ENCODE measurements at places on chromosomes 2 and 18.

DNA sequence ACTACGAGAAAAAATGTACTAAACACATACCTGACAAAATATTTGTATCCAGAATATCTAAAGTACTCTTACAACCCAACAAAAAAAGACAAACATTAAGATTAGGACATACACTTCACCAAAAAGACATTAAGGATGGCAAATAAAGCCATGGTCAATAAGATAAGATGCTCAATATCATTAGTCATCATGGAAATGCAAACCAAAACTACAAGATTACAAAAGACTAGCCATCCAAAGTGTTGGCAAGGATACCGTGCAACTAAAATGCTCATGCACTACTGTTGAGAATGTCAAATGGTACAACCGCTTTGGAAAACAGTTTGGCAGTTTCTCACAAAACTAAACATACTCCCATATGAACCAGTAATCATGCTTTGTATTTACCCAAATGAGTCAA, 29.7 kb downstream of the MAP3K2 start:
- no peak for DNase-seq

- DNase-seq, result no peak
Observed at GRCh38 chr2:147660680-147661079, 184.1 kb upstream of the ACVR2A start.

DNA sequence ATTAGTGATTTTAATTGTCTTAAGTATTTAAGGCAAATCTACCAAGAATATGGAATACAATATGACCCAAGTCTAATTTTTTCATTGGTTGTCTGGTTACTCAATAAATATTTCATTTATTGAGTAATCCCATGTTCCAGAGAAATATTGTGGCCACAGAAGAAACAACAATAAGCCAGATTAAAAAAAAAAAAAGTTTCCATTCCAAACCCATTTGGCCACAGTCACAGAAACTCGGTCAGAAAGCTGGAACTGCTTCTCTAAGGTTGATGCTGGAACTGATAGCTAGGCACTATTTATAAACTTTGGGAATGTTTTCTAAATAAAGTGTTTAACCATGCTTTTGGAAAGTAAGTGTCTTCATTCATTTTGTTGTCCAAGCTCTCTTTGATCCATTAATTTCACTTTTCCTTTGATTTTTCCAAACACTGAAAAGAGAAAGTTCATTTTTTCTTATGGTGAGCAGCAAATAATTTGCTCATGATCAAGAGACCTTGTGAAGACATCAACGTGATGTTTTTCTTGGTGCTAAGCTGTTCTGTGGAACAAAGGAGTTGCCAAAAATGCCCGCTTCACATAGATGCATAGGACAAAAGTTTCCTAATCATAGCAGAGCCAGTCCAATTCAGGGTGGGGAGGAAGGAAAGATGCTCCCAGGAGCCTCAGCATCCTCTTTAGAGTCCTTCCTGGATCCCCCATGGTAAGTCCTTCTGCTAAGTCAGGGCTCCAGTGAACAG, 72.1 kb upstream of the CCBE1 start:
- no peak for DNase-seq

DNA sequence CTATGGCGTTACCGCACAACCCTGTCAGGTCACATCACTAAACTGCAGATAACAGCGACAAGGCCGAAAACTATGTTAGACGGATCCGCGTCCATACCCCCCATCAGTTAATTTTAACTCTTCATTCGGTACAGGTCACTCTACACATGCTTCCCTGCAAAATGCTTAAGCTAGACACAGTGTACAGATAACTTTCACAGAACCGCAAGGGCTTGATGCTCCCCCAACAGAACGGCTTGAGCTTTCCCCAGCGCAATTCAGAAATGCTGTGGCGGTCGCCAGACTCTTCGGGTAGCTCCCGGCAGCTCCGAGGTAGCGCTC, 283 bp upstream of the RBBP8 start:
- DNase-seq, result no peak

DNA sequence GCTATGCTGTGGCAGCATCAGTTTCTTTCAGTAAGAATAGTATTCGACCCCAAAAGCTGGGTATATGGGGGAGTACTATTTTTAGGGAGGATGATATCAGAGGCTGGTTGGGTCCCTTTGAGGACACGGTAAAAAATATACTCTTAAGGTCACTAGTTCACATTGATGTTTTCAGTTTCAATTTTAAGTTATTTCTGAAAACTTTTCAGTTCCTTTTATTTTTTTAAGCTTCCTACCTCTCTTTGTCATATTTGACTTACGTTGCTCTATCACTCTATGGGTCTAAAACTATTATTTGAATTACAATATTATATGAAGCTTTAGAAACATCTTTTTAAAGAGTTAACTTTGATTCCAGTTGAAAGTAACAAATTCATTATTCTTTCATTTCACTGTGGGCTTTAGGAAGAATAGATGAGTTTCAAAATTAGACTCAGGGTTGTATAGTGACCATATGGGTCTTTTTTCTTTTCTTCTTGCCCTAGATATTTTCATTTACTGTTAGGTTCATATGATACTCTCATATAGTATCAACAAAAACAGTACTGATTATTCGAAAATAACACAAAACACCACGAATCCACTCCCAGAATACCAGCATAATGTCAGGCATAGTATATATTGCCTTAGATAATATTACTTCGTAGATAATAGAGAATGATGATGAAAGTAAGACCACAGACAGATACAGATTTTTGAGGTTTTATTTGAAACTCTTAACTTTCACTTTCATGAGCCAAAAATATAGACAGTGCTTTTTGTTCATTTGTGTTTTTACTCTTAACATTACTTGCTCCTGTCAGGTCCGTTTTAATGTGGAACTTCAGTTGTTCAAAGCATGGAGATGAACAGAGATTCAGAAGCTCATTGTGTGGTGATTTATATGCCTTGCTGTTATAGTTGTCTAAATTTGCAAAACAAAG, 9.8 kb downstream of the RMDN2 start:
- no peak for DNase-seq

GRCh38 chr2:12155303-12156051, 409.0 kb downstream of the LPIN1 start:
- DNase-seq, result no peak

DNA sequence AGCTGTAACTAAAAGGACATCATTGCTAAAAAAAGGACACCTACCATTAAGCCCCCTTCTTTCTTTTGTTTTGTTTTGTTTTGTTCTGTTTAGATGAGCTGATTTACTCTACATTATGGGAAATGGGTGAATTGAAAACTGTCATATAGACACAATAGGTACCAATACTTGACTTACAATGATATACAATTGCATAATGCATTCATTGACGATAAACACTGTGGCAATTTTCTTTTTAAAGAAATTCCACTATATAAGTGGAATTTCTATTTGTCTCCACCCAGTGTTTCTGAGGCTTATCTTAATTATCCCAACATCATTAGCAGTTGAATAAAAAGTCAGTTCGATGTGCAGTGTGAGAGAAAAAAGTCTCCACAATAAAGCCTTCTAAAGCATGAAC, 282.1 kb downstream of the BCL2 start:
- DNase-seq, result no peak

DNA sequence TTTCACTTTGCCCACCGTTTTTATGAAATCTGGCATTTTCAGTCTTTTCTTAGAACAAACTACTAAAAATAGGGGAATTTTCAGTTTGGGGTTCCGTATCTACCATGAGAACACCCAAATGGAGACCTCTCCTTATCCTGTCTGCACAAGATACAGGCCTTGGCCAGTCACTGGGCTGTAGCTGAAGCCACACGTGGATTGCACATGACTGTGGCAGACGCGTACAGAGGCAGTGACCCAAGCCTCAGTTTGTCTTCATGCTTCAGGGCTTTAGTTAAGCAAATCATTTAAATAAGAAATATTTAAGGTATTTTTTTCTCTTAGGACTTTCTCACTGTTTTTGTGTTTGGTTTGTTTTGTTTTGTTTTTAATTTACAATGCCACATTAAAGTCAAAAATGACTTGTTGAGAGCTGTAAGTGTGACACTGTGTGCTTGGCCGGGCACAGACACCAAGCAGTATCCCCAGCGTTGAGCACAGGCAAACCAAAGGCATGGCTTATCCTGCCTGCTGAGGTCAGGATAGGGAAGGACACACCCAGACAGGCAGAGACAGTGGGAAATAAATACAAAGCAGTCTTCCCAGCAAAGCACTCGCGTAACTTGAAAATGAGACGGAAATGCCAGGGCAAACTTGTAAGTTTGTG, 53.3 kb downstream of the TRAPPC12 start:
- DNase-seq, result no peak

DNA sequence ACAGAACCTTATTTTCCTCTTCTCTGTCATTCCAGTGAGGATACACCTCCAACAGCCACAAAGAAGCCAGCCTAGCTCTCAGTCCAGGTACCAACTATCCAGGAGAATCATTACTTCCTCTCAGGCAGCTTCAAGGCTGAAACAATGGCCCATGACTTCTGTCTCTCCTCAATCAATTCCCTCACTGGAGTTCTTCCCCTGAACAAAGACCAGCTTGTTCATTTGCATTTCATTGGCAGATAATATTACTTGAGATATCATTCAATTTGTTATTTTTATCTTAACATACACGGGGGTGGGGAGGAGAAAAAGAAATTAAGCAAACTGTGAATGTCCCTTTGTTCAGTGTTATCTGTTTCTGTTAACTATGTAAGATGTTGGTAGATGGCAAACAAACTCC, 44.0 kb downstream of the CCDC141 start:
- no peak for DNase-seq

- DNase-seq, result no peak
Observed at GRCh38 chr2:39380525-39381150, 56.4 kb downstream of the MAP4K3 start.

DNA sequence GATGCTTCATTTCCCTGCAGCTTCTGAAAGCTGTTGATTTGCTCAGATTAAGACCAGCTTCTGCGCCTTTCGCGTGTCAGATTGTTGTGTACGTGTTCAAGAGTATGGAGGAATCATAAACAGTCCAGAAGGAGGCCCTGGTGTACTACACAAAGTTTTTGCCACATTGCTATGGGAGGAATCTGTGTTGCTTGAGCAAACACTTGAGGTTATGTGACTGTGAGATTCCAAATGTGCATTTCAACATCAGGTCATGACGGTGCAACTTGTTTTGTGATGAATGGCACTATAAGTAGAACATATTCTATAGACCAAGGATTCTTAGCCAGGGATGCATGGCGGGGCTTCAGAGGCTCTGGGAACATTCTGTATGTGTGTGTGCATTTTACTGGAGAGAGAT, 35.0 kb downstream of the SRSF7 start:
- DNase-seq, result no peak

DNA sequence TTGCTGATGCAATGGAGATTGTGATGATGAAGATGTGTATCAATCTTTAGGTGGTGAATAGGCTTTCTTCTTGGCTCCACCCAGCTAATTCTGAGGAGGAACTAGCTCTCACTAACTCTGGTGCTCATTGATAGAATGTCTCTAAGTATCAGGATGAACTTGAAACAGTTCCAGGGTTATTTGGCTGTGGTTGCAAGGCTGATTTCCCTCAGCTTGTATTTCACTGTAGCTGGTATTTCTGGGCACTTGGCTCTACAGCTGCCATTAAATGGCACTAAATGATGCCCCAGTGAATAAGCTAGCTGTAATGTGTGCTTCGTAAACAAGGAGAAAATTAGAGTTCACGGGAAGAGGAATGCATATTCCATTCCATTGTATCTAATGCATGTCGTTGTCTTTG, 241.2 kb downstream of the RPIA start:
- DNase-seq, result no peak

GRCh38 chr18:3985664-3986063, 469.4 kb downstream of the DLGAP1 start:
- no peak for DNase-seq

DNA sequence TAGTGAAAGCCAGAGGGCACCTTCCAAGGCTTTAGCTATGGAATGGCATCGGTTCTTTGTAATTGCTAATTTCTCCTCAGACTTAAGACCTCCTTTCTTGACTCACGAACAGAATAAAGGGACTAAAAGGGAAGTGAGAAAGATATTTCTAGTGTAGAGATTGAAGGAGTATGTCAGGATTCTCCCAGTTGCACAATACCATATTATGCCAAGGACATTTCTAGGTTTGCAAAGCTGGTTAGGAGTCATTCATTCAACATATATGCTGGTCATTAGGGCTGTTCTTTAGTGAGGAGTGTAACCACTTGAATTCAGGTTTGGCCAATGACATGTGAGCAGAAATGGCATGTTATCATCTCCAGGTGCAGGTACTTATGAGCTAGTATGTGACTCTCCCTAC, 7.4 kb downstream of the REEP1 start:
- DNase-seq, result no peak

DNA sequence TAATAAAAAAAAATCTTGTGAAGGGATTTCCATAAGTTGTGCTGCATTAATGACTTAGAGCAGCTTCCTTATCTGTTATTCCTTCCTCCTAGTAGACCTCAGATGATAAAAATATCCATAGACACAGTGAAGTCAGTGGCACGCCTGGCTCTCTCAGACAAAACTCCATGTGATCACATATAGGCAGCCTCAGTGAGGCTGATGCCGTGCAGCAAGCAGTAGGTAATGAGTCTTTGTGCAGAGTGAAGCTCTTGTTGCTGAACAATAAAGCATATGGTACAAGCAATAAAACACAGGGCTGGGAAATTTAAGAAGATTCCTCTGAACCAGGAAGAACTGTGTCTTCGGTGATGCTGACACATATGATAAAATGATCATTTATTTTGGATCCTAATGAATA, 102.7 kb downstream of the CSRNP3 start:
- no peak for DNase-seq

GRCh38 chr2:200596774-200597570, 11.2 kb downstream of the AOX1 start:
- DNase-seq, result no peak

- no peak for DNase-seq
Observed at GRCh38 chr2:162018530-162018929, 55.5 kb downstream of the DPP4 start.

GRCh38 chr2:28662468-28663181, 89.0 kb upstream of the PPP1CB start:
- DNase-seq, result no peak

- DNase-seq, result no peak
Observed at GRCh38 chr2:192886636-192887035, 691.9 kb upstream of the TMEFF2 start.

- no peak for DNase-seq
Observed at GRCh38 chr2:150472511-150472899, 15.0 kb downstream of the RND3 start.

DNA sequence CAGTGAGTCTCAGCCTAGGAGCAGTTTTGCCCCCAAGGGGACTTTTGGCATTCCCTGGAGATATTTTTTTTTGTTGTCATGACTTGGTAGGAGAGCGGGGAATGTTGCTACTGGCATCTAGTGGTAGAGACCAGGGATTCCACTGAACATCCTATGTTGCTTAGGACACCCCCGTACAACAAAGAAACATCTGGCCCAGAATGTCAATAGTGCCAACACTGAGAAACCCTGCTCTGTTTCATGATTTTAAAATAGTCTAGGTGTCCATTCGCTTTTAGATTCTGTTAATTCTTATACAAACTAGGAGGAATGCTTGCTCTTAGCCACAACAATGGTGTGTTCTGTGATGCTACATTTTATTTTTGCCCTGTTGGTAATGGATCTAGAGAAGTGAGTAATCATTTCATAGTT, 225.8 kb upstream of the SIX3 start:
- DNase-seq, result no peak

GRCh38 chr2:45654250-45654649, 2.8 kb downstream of the PRKCE start:
- DNase-seq, result no peak

- no peak for DNase-seq
Observed at GRCh38 chr2:105804266-105804665, 59.6 kb downstream of the NCK2 start.

All from stimulated activated CD8-positive, alpha-beta memory T cell treated with anti-CD3 and anti-CD28 coated beads, Interleukin-7, amount 100 ng/mL, for 24 hours (primary cell).